ENCODE measurements at places on chromosomes 3 and 15.
A peak's percentile ranks its signal among the peaks of the same experiment; 100 is the strongest.

- no peak for DNase-seq
These were observed 569.8 kb downstream of the EDEM1 start for GRCh38 chr3:5757213-5757804.

DNA sequence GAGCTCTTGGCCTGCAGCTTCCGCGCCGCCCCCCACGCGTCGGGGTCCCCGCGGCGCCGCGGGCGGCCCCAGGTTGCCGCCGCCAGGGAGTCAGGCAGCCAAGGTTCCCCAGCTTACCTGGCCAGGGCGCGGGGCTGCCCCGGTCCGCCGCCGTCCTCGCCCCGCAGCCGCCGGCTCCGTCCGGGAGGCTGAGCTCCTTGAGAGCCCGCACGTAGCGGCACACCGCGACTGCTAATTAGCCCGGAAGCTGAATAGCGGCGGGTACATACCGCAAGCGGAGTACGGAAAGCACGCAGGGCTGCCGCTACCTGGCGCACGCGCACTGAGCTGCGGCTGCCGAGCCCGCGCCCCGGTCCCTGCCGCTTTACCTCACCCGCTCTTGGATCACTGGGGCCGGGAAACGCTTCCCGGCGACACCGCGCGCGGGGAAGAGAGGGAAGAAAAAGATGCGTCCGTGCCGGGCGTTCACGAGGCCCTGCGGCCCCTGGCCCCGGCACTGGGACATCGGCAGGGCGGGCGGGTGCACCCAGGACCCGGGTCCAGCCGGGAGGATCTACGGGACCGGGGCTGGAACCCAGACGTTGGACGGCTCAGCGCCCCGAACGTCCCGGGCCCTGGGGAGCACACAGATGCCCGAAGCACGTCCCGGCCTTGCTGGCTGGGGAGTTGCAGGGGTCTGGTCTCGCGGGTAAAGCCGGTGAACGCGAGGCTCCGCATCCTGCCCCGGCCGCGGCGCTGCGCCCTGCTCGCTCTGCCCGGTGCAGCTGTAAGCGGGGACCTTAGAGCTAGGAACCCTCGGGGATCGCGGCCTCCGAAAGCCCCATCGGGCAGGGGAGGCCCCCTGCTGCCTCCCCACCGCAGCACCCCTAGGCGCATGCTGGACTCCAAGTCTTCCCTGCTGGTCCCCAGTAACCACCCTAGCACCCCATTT, at the start of gene GOLGA8B:
GOLGA8B (minus strand) TSS at position 253 of the 931 bp plus-strand sequence. CDS start 47,739 bp downstream, outside the sequence.
- peak; percentile 71 for DNase-seq

DNA sequence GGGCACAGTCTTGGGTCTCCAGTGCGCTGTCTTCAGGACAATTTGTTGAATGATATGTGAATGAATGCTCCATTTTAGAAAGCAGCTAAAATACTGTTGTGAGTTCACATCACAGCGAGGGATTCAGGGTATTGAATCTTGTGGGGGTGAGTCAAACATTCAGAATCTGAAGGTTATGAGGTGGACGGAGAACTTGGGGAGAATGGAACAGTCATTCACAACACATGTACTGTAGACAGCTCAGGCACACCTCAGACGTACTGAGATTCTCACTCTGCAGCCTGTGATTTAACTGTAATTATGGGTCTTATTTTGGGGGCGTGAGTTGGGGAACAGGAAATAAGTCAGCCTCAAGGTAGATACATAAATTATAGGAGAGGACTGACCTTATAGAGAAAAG, 13.9 kb downstream of the CRYBG3 start:
- no peak for DNase-seq

DNA sequence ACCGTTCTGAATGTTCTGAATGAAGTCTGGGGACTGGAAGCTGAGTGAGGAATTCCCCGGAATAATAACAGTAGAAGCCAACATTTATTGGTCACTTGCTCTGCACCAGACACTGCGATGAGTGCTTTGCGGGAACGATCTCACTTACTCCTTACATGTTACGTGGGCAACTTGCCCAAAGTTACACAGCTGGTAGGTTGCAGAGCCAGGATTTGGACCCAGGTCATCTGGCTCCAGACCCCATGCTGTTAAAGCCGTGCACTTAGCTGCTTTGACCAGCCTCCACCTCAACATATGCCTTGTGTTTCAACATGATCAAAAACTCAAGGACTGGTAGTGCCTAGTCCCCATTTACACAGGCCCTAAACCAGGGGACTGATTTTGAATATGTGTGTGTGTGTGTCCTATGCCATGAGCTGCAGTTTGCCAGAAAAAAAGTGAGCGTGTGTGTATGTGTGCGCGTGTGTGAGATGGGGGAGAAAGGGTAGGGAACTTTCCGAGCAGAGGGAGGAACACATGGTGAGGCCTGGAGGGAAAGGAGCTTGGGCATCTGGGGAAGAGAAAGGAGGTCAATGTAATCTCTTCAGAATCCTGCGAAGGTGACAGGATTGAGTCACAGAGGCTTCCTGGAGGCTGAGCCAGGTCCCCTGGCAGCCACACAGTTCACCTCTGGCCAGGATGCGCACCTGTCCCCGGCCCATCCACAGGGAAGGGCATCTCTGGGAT, 28.9 kb downstream of the LINGO1 start:
- DNase-seq, result no peak
